ENCODE measurements at places on chromosomes 3 and 15.

DNA sequence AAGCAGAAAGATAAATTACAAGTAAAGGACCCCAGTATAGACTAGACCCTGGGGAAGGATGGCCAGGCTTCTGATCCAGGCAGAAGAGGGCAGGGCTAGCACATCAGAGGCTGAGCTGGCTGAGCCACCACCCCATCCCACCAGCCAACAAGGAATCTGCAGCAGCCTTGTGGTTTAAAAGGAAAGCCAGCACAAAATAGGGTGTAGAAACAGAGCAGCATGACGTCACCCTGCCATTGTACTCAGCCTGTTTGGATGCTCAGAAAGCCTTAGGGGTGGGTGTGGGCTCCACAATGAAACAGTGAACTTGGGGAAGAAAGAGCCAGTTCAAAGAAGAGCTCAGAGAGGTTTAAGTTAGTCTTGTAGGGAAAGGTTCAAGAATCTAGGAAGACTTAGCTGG, 28.2 kb downstream of the DUOX1 start:
- no peak for ATAC-seq

GRCh38 chr15:29101491-29101890, 168.1 kb downstream of the NSMCE3 start:
- ATAC-seq: no peak

GRCh38 chr15:83491486-83491885, 44.3 kb downstream of the SH3GL3 start:
- no peak for ATAC-seq

DNA sequence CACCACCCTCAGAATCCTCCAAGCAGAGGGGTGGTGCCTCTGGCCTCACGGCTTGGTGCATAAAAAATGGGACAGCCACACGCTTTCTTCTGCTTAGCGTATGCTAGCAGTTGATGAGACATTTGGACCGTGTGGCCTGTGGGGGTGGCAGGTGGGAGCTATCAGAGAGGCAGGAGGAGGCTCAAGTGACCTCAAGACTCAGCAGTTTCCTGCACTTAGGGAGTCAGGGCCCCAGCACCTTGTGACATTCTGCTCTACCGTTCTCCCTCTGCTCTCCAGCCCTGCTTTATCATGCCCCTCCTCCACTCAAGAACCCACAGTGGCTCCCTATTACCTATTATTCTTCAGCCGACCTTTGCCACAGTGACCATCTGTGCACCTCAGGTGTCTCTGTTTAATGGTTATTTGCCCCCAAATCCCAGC, 41.0 kb upstream of the CGNL1 start:
- ATAC-seq: no peak

GRCh38 chr3:129526121-129526900, 2.1 kb upstream of the RHO start:
- ATAC-seq: no peak

- ATAC-seq: no peak
Measured at GRCh38 chr3:184441202-184441900, 61.5 kb downstream of the CHRD start.

DNA sequence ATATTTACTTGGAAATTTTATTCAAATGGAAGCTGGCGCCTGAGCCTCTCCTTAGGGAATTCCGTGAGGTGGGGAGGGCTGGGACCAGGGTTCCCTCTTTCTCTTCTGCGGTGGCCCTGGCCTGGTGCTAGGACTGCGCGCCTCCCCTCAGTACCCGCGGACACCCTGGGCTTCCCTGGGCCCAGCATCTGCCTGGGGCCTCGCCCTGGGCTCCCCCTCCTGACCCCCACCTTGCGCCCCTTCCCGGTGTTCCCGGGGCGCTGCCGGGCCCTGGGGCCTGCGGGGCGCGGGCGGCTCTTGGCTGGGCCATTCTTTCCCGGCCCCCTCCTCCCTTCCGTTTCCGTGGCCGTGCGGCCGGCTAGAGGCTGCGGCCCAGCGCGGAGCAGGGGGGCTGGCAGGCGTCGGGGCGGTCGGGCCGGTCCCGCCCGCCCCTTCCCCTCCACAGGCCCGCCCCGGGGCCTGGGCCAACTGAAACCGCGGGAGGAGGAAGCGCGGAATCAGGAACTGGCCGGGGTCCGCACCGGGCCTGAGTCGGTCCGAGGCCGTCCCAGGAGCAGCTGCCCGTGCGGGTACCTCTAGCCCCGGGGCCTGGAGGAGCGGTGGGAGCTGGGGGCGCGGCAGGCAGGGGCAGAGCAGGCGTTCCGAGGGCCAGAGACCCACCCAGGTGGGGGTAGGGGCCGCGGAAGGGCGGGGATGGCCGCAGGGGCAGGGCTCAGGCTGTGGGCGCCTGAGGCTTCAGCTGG, at the start of gene FES:
TSS of gene FES (plus strand) at position 529 of the 743 bp plus-strand sequence. CDS start 542 bp downstream, outside the sequence.
- no peak for ATAC-seq

- ATAC-seq: no peak
Measured at GRCh38 chr15:42608110-42608531, 32.7 kb downstream of the STARD9 start.

DNA sequence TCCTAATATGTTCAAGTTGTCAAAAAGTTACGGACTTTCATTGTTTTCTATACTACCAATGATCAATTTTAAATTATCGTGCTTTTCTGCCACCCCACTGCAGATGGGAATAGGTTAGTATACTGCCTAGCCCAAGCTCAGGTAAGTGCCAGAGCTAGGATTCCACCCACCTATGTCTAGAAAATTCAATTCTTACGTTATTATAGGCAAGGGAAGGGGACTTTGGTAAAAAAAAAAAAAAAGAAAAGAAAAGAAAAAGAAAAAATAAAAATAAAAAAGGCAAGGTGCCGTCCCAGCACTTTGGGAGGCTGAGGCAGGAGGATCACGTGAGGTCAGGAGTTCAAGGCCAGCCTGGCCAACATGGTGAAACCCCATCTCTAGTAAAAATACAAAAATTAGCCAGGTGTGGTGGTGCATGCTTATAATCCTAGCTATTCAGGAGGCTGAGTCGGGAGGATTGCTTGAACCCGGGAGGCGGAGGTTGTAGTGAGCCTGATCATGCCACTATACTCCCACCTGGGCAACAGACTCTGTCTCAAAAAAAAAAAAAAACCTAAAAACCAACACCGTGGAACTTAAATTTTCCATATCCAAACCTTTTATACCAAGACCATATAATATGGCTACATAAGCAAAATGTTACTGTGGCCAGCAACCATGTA, 1.3 kb downstream of the RPL22L1 start:
- ATAC-seq: no peak

DNA sequence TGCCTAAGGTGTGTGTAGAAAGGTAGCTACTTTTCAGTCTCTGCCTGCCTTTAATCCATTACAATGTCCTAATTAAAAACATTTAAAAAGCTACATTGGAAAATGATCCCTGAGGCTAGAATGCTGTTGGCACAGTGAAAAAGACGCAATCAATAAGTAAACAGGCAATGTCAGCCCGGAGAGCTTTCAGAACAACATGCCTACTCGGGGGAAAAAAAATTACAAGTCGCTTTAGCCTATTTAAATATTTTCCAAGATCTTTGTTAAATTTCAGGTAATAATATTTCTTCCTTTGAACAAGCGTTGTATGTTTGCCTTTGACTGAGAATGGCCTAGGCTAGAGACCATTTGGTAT, 46.6 kb upstream of the CD47 start:
- no peak for ATAC-seq

DNA sequence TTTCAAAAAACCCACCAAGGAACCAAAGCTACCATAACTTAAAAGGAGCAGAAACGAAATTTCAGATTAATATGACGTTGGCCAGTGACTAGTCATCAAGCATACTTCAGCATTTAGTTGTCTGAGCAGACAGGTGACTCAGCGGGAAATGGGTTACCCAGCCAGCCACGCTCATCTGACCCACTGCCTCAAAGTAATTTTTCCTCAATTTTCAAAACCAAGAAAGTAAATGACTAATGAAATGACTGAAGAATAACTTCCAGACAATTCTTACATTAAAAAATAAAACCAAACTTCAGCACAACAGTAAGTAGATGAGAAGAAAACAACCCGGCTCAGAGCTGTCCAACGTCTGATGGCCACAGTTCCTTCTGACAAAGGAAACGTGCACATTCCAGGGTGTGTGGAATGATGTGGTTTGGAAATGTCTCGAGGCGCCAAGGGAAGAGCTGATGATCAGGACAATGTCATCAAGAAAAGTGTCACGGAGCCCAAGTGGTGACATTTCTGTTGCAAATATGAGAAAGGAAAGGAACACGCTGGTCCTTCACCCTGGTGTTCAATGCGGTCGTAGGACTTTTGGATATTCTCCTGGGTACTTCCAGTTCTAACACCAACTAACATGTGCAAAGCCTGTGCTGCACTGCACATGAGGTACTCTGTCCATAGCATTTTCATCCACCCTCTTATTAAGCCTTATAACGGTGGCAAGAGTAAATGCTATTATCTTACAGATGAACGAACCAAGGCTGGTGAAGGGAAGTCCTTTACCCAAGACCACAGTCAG, 79.1 kb downstream of the FOXP1 start:
- ATAC-seq: peak; percentile 93

- ATAC-seq: peak; percentile 68
Measured at GRCh38 chr3:67635806-67636205, 18.6 kb downstream of the SUCLG2 start.

GRCh38 chr3:23254835-23255234, 51.7 kb downstream of the UBE2E2 start:
- ATAC-seq: no peak
